ENCODE measurements at places on chromosomes 11 and 22.
A peak's percentile ranks its signal among the peaks of the same experiment; 100 is the strongest.

GRCh38 chr11:75873417-75874221, 58.6 kb downstream of the UVRAG start:
- DNase-seq: no peak

- DNase-seq: no peak
Observed at GRCh38 chr22:29887358-29887757, 4.4 kb downstream of the MTMR3 start.

DNA sequence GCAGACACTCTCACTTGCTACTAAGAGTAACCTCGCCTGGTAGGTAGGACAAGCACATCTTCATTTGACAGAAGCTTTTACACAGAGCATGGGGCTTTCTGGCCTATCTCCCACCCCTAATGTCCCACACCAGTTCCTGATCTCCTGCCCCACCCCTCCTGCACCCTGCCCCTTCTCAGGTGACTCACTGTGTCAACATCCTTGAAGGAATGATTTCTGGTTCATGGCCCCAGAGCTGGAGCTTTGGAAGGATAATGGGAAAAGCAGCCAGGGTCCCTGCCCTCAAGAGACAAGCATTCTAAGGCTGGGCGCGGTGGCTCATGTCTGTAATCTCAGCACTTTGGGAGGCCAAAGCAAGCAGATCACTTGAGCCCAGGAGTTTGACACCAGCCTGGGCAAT, 47.2 kb downstream of the LRFN4 start:
- no peak for DNase-seq

DNA sequence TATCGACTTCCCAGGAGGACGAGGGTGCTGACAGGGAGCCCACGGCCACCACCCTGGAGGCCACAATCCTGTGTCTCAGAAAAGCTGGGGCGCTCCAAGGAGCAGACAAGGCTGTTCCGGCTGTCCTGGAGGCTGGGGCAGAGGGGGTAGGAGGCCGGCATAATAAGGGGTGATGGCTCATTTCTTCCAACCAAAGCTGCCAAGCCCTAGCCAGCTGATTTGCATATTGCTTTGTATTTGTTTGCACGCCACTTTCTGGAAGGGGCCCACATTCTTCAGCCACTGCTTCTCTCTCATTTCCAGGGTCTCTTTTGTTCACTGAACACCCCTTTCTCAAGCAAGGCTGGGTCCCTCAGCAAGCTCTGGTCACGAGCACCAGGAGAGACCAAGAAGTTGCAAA, 4.7 kb downstream of the PDE2A start:
- no peak for DNase-seq

GRCh38 chr11:135069890-135070289, 657.8 kb upstream of the B3GAT1 start:
- no peak for DNase-seq

- no peak for DNase-seq
Observed at GRCh38 chr11:45104790-45105084, 41.7 kb upstream of the PRDM11 start.

- DNase-seq: no peak
Observed at GRCh38 chr11:69497221-69497787, 15.8 kb downstream of the LINC01488 start.

- no peak for DNase-seq
Observed at GRCh38 chr11:42598341-42598740, 713.5 kb upstream of the API5 start.

GRCh38 chr11:93732237-93732892, 8.9 kb downstream of the TAF1D start:
- DNase-seq: no peak

DNA sequence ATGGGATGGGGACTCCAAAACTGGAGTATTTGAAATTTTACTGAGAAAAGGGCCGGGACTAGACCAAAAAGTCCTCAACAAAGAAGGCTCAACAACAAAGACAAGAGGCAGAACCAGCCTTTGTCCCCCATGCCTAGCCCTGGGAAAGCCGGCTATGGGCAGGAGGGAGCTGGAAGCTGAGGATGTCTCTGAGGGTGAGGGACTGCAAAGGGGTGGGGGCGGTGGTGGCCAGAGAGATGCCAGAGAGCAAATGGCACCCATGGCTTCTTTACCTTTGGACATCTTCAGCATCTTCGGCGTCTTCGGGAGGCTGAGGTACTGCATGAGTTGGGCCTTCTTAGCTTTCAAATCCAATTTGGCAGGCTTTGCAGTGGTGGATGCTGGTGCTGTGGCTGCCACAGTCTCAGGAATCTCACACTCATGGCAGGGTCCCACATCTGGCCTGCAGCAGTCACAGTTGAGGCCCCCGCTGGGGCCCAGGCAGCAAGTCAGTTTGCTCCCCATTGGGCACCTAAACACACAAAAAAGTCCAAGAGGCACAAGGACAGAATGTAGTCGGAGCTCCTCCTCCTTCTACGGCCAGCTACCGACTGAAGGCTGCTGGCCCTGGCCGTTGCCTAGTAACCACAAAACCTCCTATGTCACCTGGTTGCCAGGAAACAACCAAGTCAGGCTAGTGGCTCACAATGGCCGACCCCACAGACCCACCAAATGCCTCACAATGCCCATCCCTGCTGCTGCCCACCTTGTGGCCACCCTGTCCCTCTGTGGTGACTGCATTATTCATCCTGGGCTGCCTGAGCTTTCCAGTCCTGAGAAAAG, at the start of gene C22orf42:
TSS of gene C22orf42 (minus strand) at position 592 of the 822 bp plus-strand sequence. CDS start at position 504, 88 bp downstream.
- no peak for DNase-seq

- DNase-seq: no peak
Observed at GRCh38 chr11:11521306-11522002, 100.4 kb downstream of the GALNT18 start.

DNA sequence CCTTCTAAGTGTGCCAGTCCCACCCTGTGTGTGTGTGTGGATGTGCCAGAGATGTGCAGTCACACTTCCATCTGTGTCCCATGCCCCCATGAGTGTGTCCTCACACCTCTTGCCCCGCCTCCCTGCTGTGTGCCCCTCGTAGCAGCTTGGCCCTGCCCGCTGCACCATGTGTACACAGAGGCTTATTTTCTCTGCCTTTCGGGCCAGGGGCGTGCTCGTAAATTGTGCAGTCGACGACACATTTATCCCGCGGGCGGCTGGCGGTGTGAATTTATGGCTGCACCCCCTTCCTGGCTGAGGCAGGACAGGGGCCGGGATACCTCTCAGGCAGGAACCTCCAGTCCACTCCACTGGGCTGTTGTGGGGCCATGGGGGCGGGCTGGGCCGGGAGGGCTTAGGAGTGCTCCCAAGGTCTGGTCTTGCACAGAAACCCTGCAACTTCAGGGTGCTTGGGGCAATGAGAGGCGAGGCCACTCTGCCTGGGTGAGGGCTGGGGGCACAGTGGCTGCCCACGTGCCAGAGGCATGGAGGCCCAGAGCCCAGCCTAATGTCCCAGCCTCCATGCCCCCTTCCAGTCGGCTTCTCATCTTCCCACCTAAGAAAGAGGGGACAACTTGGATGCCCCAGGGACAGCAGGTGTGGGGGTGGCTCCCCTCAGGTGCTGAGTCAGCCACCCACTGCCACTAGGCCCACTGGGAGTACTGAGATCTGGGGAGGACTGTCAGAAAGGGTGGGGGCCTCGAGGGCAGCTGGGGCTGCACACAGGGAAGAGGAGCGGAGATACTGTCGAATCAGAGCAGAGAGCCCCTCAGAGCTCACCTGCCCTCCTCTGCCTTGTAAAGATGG, 12.5 kb downstream of the GP1BB start:
- DNase-seq: no peak

DNA sequence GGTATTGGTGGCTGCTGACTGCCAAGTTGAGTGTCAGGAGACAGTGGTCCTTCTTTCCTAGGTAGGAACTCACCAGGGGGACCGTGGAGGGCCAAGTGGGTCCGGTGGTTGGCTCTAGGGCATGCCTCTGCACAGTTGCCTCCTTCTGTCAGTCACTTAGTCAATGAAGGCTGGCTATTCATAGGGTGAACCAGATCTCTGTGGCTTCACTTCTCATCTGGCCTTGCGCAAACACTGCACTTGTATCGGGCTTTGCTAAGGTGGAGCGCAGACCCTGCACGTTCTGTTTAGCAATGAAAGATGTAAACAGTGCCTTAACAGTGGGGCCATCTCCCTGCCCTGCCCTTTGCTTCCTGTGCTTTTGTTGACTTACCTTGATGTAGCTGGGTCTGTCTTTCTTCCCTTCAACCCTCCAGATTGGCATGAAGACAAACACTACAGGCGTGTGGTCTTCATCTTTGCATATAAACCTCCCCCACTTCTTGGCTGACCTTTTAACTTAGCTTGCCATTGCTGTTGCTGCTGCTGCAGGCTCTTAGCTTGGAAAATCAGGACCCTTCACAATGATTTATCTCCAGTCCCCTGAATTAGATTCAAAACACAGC, 6.7 kb upstream of the SORL1-AS1 start:
- DNase-seq: no peak

DNA sequence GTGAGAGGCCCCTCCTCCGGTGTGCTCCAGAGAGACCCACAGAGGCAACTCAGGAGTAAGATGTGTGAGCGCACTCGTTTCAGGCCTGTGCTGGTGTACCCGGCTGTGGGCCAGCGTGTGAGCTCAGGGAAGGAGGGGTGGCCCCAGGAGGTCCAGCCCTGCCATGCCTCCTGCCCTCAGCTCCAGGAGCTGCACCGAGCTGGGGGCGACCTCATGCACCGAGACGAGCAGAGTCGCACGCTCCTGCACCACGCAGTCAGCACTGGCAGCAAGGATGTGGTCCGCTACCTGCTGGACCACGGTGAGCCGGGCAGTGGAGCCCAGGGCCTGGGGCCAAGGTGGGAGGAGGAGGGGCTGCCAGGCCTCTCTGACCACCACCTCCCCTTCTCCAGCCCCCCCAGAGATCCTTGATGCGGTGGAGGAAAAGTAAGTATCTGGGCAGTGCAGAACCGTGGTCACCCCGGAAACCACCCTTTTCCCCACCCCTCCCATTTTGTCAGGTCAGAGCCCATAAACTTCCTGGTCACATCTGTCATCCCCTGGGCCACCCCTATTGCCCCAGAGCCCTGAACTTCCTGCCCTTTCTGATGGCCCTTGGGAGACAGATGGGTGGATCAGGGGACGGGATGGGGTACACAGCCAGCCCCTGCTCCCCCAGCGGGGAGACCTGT, 2.5 kb upstream of the MDK start:
- DNase-seq: no peak

GRCh38 chr11:110908401-110909105, 196.3 kb upstream of the ARHGAP20 start:
- no peak for DNase-seq

DNA sequence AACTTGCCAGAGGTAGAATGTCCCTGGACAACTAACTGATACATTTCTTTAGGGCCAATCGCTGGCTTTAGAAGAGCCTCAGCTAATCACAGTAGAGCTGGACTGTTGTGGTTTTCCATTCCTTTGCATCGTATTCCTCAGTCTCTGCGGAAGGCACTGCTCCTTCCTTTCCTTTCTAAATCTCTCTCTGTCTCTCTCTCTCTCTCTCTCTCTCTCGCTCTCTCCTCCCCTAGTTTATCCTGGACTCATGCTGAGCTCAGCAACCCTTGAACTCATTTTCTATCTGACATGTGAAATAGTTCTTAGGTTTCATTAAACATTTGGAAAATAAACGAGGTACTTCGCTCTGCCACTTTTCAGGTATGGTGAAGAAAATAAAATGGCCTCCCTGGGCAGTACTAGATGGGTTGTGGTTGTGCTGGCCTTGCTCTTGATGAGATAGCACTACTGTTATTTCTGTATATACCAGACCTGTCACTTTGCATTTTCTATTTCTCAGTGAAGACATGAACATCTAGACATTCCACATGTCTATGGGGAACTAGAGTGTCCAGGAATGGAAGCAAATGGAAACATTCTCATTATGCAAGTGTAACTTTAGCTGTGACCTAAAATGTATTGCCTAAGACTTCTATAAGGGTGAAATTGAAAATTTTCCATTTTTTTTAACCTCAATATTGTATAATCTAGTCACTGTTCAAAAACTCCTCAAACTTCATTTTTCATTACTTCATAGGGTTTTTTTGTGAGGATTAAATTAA, 12.0 kb upstream of the SESN3 start:
- DNase-seq: no peak

DNA sequence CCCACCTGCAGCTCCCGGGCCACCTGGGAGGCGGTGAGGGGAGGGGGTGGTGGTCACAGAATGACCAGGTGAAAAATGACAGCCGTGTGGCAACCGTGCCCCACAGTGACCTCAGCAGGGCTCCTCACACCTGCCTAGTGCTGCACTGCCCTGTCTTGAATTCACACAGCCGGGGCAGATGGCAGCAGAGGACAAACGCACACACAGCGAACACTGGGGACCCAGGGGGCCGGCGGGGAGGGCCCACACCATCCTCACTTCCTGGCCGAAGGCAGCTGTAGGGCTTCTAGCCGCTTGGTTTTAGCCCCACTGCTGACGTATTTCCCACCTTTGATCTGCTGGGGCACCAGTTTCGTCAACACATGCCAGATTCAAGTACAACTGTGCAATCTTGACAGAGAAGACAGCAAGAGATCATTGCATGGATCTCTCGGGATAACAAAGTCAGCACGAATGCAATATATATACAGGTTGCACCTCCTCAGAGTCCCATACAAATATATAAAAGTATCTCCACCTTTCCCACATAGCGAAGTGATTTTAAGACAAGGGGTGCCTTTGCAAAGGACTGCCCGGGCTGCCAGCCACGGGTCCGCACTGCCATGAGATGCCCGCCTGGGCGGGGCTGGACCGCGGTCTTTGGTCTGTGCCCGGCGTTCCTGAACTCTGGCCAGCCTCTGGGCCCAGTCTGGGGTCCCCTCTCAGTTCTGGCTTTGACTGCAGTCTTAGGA, 26.9 kb downstream of the TRMU start:
- no peak for DNase-seq

DNA sequence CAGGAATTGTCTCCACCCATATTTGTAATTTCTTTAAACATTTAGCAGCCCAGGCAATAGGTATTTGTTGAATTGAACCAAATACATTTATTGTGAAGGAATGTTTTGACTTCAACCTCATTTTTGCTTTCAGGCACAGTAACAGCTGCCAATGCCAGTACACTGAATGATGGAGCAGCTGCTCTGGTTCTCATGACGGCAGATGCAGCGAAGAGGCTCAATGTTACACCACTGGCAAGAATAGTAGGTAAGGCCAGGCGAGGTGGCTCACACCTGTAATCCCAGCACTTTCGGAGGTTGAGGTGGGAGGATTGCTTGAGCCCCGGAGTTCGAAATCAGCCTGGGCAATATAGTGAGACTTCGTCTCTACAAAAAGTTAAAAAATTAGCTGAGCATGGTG, 20.9 kb downstream of the ACAT1 start:
- DNase-seq: no peak

DNA sequence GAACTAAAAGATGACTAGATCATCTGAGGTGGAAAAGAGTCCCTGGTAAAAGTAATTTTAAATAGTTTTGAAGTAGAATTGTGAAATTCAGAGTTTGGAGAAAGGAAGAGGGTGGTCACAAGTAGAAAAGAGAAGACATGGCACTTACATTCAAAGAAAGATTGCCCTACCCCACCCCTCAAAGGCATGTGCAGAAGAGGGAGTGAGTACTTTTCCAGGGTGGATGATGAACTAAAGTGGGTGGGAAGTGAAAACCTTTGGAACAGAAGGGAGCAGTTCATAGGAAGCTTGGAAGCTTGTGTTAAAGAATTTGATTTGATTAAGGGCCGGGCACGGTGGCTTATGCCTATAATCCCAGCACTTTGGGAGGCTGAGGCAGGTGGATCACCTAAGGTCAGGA, 23.6 kb downstream of the SREBF2 start:
- no peak for DNase-seq

GRCh38 chr22:41468381-41469217, at the start of the genes ACO2 and PHF5A:
Gene ACO2 (plus strand): TSS chr22:41469117. CDS start chr22:41469147, 30 bp downstream.
Gene PHF5A (minus strand): TSS chr22:41468692. CDS start chr22:41468653, 39 bp downstream.
- peak; percentile 90 for DNase-seq
